ENCODE measurements at places on chromosomes 1 and 21.

DNA sequence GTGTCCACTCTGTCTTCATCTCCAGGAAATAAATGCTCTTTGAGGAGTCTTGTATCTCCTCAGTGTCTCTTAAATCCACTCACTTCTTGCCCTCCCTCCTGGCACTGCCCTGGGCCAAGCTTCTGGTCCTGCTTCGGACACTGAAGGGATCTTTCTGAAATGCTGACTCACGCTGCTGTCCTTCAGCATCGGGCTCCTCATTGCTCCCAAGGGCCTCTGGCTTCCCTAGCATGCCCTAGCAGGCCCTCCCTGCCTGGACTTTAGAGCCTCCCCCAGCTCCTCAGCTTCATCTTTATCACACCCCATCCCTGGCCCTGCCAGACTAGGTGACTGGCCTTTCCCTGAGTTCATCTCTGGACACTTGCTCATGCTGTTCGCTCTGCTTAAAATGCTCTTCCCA, 96.6 kb downstream of the FOXD2 start:
- no peak for DNase-seq

GRCh38 chr1:222028676-222029075, 286.8 kb upstream of the DUSP10 start:
- DNase-seq, result no peak

DNA sequence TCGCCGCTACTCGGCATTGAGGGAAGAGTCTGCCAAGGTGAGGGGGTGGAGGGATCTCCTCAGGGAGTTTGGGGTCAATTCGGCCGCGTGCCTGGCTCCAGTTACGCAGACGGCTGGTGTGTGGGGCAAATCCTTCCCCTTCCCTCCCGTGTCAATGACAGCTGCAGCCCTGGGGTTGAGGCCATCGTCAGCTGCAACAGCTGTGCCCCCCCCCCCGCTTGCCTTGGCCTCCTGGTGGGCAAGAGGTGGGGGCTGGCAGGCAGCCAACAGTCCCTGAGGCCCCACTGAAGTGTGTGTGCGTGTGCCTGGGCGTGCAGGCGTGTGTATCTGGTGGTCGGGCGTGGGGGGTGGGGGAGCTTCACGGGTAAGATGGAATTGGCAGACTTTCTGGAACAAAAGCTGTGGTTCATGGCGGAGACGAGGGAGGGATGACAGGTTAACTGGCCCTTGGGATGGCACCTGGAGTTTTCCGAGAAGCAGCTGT, 25.6 kb downstream of the PPFIA4 start:
- DNase-seq, result no peak

DNA sequence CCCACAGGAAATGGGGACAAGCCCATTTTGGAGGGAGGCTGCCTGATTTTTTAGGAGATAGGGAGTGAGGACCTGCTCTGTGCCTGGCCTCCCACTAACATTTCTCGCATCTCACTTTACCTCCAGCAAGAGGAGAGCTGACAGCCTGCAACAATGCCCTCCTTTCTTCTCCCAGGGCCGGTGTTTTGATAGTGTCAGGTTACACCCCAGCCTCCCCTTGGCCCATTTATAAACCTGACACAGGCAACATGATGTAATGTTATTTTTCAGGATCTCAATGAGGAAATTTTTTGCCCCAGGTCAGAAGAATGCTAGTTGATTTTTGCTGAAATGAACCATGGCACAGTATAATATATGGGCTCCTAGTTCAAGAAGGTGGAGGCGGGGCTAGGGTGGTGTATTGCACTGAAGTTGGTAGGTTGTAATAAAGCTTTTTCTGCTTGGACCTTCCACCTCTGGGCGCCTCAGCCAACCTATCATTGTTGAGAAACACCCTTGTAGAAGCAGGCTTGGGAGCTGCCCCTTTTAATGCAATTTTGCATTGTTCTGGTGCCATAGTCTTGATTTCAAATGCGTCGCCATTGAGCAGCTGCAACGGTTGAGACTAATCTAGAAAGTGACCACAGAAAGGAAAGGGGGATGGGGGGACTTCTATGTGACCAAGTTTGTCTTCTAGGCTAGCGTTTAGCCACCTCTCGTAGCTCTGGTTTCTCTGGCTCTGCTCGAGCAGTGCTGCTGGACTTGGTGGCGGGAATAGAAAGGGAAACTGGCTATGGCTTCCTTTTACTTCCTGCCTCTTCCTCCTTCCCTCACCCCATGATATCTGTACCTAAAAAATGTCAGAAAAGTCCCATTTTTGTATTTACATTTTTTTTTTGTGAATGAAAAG, 53.0 kb downstream of the PBX1 start:
- no peak for DNase-seq

- no peak for DNase-seq
Measured at GRCh38 chr1:73911849-73912248, 286.1 kb downstream of the LRRIQ3 start.

DNA sequence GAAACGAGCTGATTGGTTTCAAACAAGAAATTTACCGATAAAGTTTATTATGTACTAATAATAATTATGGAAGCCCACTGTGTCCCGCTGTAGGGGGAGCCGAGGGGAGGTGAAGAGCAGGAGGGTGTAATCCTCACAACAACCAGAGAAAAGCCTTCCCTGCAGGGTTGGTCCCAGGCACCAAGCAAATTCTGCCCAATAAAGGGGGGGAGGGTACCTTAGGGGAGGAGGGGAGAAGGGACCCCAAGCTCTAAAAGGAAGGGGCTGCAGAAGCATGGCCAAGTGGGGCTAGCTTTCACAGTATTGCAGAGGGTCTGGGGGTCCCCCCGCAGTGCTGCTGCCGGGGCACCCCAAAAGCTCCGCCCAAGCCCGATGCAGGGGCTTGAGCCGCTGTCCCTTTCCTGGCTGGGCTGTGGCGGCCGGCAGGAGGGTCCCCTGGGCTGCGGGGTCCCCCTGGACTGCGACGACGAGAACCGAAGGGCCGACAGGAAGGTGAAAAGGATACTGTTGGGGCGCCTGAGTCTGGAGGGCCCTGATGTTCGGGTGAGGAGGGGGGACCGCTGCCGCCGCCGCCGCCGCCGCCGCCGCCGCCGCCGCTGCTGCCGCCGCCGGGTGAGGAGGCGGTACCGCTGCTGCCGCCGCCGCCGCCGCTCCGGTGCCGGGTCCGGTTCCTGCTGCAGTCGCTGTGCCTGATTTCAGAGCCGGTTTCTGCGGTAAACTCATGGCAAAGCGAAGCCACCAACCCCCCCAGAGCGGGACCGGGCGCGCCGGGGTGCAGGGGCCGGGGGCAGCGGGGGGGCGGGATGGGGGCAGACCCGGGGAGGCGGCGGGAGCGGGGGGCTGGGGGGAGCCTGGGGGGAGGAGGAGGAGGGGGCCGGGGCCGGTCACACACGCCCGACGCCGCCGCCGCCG, 771 bp downstream of the EIF4G3 start:
- DNase-seq, result peak; percentile 30

DNA sequence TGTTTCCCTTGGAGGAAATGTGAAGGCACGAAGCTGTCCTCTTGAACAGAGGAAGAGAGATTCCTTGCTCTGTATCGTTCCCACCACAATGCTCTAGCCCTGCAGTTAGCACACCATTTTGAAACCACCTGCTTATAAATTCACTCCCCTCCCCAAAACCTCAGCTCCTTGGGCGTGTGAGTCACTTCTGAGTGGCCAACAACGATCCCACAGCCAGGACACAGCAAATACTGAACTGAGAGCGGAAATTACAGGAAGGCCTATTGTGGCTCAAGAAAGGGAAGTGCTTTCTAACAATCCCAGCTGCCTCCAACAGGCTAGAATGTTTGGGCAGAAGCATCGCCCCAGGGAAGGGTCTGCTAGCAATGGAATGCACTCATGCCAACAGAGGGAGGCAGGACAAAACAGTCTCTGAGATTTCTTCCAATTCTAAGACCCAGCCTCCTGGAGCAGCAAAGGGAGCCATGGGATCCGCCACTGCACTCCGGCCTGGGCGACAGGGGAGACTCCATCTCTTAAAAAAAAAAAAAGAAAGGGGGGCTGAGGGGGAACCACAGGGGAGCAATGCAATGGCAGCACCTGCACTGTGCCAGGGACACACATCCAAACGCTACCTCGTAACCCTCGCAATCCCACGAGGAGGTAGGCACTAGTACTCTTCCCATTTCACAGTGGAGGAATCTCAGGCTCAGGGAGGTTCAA, 1.9 kb downstream of the TMEM53 start:
- DNase-seq, result peak; percentile 65

GRCh38 chr1:30724175-30724574, 790 bp upstream of the MATN1 start:
- DNase-seq, result no peak

DNA sequence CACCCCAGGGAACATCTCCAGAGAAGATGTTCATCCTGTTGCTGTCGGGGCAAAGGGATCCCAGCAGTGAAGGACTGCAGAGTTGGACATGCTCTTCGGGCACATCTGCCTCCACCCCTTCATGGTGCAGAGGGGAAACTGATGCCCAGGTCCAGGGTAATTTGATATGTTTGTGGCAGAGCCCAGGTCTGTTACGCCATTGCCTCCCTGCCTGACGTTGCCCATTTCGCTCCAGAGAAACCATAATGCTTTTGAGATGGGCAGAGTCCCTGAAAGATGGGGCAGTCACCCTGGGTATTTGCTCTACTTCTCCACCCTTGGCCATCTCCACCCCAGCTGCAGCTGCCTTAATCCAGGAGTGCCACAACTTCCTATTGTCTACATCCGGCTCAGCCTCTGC, 290.4 kb upstream of the POU3F1 start:
- no peak for DNase-seq

GRCh38 chr1:31620631-31621497, 3.4 kb downstream of the HCRTR1 start:
- no peak for DNase-seq

- DNase-seq, result no peak
Measured at GRCh38 chr1:34759503-34760357, at the start of gene GJB4. TSS of gene GJB4 (plus strand) at chr1:34759740. CDS start at chr1:34761255, 1,515 bp downstream.

DNA sequence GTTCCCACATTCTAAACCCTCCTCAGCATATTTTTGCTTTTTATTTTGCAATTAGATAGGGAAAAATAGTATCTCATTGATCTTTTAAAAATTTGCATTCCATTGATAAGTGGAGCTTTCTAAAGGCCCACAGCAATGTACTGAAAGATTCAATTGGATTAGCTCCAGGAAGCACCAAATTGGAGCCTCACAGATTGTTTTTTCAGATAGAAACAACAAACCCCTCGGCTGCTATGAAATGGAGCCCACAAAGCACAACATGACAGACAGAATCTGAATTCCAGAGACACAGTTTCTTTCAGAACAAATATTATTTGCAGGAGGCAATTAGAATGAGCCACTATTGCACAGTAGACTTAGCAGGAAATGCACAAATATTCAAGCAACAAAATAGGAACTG, 58.9 kb upstream of the KIF26B start:
- no peak for DNase-seq

DNA sequence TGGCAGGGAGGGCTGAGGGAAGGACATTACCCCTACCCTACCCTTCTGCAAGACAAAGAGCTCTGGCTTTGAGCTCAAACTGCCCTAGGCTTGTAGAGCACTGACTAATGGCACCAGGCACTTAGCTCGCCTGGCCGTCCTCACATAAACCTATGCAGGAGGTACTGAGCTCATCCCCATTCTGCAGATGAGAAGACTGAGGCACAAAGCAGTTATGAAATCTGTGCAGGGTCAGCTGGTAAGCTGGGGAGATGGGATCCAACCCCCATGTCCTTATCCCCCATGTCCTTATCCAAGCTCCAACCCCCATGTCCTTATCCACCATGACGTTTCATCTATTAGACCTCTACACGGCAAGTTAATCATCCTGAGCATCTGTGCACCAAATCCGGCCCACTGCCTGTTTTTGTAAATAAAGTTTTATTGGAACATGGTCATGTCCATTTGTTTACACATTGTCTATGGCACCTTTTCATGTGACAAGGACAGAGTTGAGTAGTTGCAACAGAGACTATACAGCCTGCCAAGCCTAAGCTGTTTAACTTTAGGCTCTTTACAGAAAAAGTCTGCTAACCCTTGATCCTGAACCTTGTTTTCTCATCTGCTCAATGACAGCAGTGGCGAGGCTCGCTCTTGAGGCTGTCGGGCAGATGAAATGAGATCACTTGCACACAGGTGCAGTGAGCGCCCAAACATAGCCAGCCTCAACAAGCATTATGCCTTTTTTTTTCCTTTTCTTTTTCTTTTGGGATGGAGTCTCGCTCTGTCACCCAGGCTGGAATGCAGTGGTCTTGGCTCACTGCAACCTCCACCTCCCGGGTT, 86.8 kb downstream of the FBXO2 start:
- no peak for DNase-seq

GRCh38 chr1:17212487-17213121, 7.7 kb downstream of the PADI1 start:
- DNase-seq, result peak; percentile 74

DNA sequence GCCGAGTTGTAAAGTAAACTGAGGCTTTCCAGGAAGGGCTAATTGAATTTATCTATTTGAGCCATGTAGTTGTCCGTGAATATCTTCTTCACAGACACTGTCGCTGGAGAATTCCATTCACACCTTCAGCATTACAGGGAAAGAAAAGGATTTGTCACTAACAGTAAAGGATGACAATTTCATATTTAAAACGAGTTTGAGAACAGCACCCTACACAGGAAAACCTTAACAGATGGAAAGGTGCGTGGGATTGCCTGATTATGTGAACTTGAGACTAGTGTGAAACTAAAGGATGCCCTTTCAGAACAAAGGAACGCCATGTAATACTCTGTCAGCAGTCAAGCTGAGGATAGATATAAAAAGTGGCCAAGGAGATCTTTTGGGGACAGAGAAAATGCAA, 492.5 kb upstream of the ADGRL2 start:
- DNase-seq, result no peak

DNA sequence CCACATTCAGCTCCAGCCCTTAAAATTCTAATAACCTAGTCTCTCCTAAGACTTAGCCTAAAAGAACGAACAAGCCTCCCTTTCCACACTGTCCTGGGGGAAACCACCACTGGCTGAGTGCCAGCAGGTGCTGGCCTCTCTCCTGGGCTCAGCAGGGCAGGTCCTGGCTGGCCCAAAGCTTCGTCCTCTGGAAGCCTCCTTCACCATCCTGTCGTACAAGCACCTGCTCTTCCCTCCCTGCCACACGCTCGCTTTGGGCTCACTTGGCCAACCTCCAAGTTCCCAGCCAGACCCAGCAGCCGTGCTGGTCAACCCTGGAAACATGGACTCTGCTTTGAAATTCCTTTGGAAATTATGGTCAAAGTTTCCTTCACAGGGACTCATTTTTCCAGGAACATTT, 58.2 kb upstream of the SLC25A33 start:
- DNase-seq, result no peak

DNA sequence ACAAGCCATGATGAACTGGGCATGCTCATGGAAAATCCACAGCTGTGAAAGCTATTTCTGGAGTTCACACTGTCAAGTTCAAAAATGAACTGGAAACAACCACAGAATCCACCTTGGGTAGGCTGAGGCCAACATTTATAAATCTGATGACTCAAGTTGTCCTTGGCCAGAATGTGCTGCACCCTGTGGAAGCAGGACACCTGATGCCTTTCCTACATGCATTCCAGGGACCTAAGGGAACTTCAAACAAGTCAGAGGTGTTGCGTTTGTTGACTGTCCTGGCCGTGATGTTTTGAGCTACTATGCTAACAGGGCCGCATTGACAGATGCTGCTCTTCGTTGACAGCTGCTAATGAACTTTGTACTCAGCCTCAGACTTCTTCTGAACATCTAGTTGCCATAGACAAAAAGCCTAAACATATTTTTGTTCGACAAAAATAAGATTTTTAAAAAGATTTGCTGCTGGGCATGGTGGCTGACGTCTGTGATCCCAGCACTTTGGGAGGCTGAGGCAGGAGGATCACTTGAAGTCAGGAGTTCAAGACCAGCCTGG, 127.9 kb upstream of the SLC45A1 start:
- DNase-seq, result no peak
